ENCODE measurements at places on chromosomes 5 and 9.

DNA sequence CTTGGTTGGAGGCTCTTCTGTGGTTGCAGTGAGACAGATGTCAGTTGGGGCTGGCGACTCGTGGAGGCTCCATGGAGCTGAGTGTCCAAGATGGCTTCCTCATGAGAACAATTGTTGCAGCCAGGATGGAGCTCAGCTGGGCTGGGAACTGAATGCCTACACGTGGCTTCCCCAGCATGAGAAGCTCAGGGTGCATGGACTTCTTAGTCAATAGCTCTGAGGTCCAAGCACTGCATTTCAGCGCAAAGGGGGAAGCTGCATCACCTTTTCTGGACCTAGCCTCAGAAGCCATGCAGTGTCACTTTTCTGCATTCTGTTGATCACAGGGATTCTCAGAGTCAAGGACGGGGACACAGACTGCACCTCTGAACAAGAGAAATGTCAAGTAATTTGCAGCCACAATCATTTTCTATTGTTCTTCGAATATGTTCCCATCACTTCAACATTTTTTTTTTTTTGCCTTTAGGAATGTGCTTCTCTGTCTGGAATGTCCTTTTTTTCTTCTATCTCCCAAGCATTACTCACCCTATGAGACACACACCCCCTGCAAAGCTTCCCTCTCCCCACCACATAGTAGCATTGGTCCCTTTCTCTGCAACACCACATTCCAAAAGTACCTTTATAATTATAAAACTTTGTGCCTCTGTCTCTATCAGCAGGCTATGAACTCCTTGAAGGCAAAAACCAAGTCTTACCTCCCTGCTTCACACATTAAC is 57.5 kb upstream of the STK32A start:
- no peak for DNase-seq

GRCh38 chr9:72390907-72391306 is 25.9 kb upstream of the ZFAND5 start:
- no peak for DNase-seq

DNA sequence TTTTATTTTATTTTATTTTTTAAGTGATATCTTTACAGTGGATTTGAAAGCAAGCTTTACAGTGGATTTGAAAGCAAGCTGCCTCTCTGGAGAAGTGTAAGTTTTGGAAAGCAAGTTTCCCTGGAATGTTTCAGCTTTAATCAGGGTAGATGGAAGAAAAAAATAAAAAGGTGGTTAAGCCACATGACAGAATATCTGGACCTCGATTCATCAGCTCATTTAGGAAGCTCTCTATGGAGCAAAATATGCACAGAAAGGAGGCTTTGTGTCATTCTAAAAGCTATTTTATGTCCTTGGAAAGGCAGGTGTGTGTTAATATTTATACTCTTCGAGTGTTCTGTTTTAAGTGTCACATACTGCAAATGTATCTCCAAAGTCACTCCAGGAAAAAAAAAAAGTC is 409.2 kb upstream of the KLF4 start:
- DNase-seq, result no peak

GRCh38 chr9:84668196-84669012 is 1.1 kb upstream of the NTRK2 start:
- no peak for DNase-seq

DNA sequence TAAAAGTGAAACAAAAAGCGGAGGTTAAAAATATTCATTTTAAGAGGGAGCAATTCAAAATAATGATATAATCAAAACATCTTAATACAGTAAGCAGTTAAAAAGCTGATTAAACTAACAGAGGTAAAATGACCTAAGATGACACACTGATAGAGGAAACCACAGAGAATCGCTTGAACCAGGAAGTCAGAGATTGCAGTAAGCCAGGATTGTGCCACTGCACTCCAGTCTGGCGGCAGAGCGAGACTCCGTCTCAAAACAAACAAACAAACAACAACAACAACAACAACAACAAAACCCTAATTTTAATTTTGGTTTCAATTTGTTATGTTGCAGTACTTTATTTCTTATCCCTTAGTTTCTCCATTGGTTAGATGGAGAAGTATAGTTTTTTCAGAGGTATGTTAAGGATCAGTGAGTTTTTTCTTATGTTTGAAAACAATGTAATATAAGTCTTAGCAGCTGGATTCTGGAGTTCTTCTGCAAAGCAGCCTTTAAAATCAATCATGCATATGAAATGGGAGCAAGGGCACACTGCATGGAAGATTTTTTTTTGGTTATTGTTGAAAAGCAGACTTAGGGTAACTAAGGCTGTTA is 58.5 kb downstream of the MLANA start:
- DNase-seq, result no peak

- no peak for DNase-seq
Measured at GRCh38 chr9:23825700-23826099, 340 bp downstream of the ELAVL2 start.

GRCh38 chr5:141001844-141002604 is 35.7 kb downstream of the PCDHAC2 start:
- no peak for DNase-seq

DNA sequence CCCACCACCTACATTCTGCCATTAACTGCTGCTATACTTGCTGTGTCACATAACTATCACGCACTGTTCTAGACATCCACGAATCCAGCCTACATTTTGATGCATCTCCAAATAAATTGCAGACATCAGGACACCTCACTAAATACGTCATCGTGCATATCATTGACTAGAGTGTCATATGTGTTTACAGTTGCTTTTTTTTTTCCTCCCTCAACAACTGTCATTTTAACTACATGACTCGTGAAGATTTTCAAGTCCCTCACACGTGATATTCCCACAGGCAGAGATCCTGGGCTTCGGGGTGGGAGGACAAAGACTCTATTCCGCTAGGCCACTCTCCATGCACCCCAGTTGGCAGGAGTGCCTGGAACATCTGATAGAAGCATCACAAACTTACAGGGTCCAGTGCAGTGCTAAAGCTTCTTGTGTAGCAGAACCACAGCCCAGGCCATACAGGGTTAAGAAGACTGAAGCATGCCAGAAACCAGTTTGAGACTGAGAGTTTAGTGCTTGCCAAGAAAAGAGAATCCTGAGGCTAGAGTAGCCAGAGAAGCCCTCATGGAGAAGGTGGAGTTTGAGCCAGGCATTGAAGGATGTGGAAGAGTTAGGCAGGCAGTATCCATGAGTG is 1.1 kb downstream of the PCYOX1L start:
- DNase-seq, result no peak

DNA sequence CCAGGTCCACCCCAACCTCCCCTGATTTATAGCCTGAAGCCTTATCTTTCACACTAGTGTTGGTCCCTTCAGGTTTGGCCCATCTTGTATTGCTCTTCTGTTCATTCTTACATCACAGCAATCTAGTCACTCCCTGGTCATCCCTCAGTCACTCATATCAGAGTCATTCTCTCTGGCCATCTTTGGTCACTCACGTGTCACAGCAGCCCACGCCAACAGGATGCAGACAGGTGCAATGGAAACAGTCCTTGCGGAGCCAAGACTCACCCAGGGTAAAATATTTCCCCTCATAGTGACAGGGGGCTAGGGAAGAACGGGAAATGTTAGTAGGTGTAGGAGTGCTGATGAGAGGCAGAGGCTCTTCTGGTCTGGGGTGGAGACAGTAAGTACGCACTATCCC is 610 bp downstream of the MSMP start:
- DNase-seq, result no peak

DNA sequence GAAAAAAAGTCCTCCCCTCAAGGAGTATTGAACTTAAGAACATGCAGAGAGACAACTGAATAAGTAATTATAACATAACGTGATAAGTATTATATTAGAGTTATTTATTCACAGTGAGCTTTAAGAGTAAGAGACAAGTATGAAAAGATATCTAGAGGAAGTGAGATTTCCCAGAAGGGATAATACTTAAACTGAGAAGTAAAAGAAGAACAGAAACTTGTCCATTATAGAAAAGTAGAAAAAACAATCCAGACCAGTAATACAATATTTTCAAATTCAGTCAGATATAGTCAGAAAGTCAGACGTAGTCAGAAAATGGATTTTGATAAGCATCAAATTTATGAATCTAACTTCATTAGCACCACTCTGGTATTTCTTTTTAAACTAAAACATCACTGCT is 613.0 kb upstream of the CCNG1 start:
- DNase-seq, result no peak
